ENCODE measurements at places on chromosomes 11 and 22.
A peak's percentile ranks its signal among the peaks of the same experiment; 100 is the strongest.

GRCh38 chr11:68342459-68343158, 30.2 kb downstream of the LRP5 start:
- no peak for DNase-seq

DNA sequence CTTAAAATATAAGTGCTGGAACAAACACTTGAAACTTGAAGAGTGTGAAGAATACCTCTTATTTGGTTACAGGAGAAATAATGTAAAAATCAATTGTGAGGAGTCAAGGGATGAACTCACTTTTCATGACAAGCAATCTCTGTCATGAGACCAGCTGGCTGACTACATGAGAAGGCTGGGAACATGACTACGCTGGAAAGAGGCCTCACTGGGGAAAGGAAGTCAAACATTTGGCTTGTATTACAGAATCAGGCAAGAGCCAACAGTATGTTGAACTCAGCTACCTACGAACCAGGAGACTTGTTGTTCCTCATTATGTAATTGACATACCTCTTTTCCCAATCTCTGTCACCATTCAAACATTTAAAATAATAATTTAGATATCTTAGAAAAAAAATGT, 14.4 kb downstream of the DCDC1 start:
- DNase-seq: no peak

DNA sequence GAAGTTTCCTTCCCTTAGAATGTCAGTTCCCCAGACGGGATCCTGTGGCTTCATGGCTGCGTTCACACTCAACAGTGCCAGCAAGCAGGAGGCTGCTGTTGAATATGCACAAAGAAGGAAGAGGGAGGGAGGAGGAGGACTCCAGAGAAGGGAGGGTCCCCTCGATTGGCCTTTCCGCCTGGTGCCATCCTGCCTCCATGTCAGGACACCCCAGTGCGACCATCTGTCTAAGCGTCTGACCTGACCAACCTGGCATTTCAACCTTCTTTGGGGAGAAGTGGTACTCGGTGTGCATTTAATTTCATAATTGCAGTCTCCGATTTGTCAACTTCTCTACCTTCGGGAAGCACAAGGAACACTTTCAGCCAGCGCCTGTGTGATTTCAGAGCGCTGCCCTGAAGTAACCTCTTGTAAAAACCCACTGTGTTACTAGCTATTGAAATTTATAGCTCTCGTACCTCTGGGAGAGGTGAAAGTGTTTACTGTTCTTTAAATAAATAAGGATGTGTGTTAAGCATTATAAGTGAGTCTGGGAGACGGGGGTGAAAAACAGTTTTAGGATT, 1491.9 kb downstream of the TBC1D22A start:
- no peak for DNase-seq

DNA sequence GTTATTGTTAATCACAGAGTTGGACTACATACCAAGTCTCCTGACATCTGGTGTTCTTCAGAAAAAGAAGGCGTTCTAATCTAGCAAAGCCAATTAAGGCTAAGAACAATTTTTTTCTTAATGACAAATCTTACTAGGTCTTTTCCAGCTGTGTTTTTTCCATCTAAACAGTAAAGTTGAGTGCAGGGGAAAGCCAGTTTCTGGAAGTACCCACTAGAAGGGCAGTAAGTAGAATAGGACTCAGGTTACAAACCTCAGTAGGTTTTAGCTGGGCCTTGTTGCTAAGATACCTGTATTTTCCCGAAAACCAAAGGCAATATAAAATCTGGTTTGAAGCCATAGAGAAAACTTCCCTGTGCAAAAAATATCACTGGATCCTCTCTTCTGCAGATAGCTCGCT, 351.9 kb downstream of the ETS1 start:
- no peak for DNase-seq

GRCh38 chr22:33579448-33580093, 340.7 kb downstream of the LARGE1 start:
- DNase-seq: no peak

DNA sequence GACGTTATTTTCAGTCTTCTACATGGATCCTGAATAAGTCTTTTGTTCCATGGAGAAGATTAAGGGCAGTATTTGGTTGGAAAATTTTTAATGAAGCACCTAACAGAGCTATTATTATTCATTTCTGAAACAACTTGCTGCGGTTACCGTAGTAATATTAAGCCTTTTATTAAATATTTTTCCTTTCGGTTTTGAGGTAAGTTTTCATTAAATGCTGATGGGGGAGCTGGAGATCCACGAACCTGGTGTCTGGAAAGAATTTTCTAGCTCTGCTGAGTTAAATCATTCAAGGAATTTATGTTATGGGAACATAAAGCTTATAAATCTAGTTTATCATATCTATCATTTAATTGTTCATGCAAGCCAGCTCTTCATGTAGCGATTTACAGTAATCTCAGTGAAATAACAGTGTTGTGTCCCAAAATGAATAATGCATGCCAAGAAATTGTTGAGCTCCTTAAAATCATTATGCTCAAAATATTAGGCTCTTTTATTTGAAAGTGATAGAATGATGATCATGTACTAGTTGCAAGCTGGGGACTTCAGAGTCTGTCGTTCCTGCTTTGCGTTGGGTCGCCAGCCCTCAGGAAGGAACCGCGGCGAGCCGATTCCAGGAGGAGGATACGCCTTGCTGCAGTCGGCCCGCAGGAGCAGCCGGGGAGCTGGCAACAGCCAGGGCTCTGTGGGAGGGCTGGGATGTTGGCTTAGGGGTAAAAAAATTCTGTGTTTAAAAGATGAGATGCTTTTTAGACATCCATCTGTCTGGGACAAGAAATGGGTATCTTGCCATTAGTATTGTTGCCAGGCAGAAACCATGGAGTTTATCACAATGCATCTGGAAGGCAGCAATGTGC, 83.1 kb downstream of the TBC1D22A start:
- DNase-seq: no peak

DNA sequence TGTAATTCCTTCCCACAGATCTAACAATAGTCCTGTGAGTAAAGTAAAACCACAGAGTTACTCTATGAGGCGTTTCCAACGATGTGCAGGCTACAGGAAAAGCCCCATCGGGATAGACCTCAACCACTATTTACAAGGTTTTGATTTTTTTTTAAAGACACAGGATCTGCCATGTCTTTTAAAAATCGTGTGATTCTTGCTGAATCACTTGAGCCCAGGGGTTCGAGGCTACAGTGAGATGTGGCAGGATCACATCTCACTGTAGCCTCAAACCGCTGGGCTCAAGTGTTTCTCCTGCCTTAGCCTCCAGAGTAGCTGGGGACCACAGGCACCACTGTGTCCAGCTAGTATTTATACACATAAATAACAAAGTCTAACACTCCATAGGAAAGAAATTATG, 7.8 kb downstream of the TAF1D start:
- no peak for DNase-seq

- no peak for DNase-seq
Measured at GRCh38 chr11:16126362-16126761, 230.0 kb downstream of the SOX6 start.

DNA sequence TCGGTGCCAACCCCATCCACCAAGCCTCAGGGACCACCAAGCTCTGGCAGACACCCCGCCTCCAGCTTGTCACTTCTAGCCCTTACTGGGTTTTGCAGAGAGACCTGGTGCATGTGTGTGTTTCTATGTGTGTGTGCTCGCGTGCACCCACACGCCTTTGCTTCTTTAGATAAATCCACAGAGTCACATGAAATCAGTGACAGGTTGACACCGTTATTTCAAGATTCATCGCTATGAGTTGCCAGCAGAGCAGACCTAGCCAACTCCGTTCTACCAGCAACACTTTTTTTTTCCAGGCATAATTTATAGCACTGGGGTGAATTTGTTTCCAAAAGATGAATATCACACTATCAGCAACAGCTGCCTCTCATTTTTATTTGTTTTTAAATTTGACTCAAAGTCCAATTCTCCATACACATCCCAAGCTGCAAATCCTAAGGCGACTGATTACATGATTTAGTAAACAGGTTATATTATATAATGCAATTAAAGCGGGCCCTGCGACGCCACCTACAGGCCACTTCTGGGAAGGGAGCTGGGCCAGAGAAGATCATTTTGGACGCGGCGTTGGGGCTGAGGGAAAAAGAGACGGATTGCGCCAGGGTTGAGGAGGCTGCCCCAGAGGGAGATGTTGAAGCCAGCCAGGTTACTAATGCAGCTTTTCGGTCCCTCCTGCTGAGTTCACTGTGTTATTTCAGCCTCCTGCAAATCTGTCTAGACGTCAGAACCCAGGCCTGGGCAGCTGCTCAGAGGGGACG, 150.5 kb downstream of the FEZ1 start:
- peak; percentile 12 for DNase-seq

GRCh38 chr22:30422481-30423300, 2.9 kb upstream of the MTFP1 start:
- DNase-seq: peak; percentile 57

- peak; percentile 71 for DNase-seq
Measured at GRCh38 chr11:73334384-73335203, 26.5 kb downstream of the ARHGEF17 start.

DNA sequence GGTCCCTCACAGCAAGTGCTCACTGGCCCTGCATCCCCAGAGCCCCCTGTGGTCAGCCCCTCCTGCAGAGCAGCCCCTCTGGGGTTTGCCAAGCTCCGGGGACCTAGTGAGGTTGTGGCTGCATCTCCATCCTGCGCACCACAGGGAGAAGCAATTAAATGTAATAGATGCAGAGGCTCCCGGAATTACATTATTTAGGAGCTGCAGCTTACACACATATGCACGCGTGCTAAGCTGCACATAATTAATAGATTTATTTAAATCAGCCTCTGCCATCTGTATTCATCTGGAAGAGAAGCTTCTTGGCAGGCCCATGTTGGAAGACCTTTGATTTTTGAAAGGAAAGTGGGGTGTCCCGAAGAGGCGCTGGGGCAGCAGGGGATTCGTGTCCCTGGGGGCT, 1271.5 kb downstream of the BRD1 start:
- DNase-seq: no peak

- peak; percentile 89 for DNase-seq
Measured at GRCh38 chr11:10592331-10592730, 23.9 kb upstream of the LYVE1 start.

GRCh38 chr11:133918608-133919260, 38.0 kb downstream of the IGSF9B start:
- DNase-seq: no peak

DNA sequence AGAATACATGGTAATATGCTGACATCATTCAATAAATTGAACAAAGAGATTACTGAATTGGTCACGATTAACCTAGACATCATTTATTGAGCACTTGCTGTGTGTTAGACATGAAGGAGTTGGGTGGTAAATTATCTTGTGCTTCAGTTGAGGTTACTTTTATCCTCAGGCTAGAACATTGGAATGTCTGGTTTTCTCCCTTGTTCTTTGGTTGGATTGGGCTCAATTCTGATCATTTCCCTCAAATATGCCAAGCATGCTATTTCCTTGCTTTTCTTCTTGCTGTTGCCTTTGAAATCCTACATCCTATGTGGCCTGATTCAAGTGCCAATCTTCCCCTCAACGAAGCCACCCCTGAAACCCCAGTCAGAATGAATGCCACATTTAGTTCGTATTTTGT, 65.8 kb downstream of the DEUP1 start:
- no peak for DNase-seq

GRCh38 chr11:61963282-61964057, 4.0 kb downstream of the FTH1 start:
- peak; percentile 92 for DNase-seq

DNA sequence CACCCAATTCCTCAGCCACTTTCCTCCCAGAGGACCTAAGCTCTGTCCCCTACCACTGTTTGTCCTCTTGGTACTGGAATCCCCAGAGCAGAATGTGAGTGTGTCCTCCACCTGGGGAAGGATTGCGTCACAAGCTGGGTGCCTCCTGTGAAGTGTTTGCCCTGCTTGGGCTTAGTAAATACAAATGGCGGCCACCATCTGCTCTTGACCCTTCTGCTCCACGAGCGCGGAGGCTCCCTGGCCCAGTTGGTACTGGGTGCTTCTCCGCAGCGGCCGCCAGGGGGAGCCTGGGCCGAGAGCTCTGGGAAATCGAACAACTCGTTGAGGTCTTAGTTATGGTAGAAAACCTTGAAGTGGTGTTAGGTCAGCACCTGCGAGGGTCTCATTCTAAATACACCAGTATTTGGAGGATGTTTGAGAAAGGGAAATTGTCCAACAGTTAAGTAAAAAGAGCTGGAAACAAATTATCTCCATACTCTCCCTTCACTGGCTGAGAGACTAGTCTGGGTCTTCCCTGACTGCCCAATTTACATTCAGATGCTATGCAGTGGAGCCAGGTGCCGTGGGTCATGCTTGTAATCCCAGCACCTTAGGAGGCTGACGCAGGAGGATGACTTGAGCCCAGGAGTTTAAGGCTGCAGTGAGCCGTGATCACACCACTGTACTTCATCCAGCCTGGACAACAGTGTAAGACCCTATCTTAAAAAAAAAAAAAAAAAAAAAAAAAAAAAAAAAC, 74.6 kb upstream of the TEAD1 start:
- DNase-seq: peak; percentile 6

Measured in CD14-positive monocyte (primary cell).